Stimulated activated effector memory CD8-positive, alpha-beta T cell treated with anti-CD3 and anti-CD28 coated beads, Interleukin-12 subunit alpha, Interleukin-12 subunit beta, amount 100 ng/mL, for 72 hours (primary cell): ENCODE measurements at places on chromosomes 7 and 10.
A peak's percentile ranks its signal among the peaks of the same experiment; 100 is the strongest.

- DNase-seq, result no peak
Observed at GRCh38 chr7:29139191-29139590, 7.1 kb downstream of the CPVL start.

DNA sequence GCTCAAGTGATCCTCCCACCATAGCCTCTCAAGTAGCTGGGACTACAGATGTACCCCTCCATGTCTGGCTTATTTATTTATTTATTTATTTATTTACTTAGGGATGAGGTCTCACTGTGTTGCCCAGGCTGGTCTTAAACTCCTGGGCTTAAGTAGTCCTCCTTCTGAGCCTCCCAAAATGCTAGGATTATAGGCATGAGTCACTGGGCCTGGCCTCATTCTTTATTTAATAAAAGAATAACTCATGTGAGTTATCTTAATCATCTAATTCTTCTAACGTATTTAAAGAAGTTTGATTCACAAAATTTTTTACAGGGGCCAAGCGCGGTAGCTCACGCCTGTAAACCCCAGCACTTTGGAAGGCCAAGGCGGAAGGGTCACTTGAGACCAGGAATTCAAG lies 8.0 kb upstream of the SLC26A4 start:
- no peak for DNase-seq

DNA sequence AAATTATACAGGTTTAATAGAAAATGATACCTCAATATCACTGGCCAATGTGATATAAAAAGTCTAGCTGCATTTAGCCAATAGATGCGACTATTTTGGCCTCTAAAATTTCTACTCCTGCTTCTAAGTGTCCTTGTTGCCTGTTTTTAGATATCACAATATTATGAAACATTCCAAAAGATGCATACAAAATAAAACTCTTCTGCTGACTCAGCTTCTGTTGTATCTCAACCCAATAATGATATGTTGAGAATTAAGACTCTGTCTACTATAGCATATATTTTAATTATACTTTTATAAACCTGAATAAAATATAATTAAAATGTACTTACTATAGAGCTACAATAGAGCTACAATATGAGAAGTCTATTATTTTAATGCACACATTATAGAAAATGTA lies 661.0 kb upstream of the TEX47 start:
- no peak for DNase-seq

DNA sequence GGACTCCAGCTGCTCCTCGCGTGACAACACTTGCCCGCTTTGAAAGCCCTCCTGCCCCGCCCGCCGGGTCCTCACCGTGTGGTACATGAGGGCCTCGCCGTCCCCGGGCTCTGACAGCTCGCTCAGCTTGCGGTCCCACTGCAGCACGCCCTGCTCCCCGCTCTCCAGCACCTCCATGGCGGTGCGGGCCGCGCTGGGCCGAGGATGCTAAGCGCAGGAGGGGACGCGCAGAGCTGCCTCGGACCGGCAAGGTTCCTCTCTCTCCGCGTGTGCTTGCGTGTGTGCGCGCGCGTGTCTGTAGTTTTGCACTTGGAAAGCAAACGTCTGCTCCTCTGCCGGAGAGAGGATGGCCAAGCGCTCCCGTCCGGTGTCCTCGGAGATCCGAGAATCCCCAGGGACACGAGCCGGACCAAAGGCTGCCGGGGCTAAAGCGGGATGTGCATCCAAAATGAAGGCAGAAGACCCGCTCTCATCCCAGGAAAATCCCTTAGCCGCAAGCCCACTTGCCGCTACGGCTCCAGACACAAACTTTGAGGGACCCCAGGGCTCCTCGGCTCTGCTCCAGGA lies at the start of gene CREB3L2:
Gene CREB3L2 (minus strand): TSS at position 558 of the 567 bp plus-strand sequence. CDS start 381 bp downstream, at position 177.
- peak; percentile 83 for DNase-seq

DNA sequence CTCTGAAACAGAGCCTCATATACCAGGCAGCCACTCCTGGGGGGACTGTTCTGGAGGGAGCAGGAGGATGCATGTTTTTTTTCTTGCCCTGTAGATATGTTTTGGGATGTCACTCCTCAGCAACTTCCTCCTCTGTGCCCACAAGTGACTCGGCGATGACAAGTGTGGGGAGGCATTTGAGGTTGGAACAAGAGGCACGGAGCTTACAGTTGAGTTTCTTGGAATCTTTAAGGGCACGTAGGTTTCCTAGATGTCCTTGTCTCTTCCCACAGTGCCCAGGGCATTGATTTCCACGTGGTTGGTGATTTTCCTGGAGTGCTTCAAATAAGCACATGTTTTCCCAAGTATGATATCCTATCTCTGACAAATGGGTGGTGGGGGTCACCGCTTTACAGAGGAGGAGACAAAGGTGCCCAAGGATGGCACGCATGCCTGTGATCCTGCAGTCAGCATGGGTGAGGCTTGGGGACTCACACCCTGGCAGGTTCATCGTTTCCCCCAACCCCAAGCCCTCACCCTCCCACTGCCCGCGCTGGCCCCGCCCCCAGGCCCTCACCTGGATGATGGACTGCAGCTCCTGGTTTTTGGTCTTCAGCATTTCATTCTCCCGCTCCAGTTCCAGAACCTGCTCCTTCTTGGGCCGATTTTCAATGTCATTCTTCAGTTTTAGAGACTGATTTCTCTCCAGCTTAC lies 95.2 kb upstream of the GNA12 start:
- DNase-seq, result no peak

- DNase-seq, result no peak
Observed at GRCh38 chr7:114589436-114589835, 174.8 kb downstream of the FOXP2 start.

GRCh38 chr10:63465293-63466143 lies at the start of gene JMJD1C:
JMJD1C (minus strand) TSS chr10:63465977; CDS start chr10:63465662, 315 bp downstream.
- peak; percentile 81 for DNase-seq

- DNase-seq, result no peak
Observed at GRCh38 chr10:28925121-28925663, 247.9 kb downstream of the BAMBI start.

GRCh38 chr10:13100349-13101294 lies 659 bp downstream of the OPTN start:
- peak; percentile 18 for DNase-seq

- DNase-seq, result no peak
Observed at GRCh38 chr10:131315344-131315743, 3.8 kb upstream of the TCERG1L start.

DNA sequence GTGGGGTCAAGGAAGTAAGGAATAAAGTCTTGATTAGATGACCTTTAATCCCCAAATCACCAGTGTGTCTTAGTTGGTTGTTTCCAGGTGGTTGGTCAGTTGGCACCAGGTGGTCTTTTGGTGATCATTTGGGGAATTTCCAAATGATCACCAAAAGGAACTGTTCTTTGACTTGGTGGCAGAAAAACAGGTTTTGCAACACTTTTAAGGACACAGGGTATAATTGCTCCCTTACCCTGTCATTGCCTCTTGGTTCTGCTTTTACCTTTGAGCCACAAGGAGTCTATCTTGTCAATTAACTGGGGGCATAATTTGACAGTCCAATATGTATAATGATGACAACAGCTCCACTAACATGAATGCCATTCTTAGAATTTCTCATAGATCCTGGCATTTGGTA lies 104.2 kb downstream of the ADK start:
- DNase-seq, result no peak

- DNase-seq, result peak; percentile 12
Observed at GRCh38 chr10:126459032-126459831, 71.0 kb upstream of the ADAM12 start.

- no peak for DNase-seq
Observed at GRCh38 chr7:68180761-68181160, 1184.1 kb downstream of the TYW1 start.

- no peak for DNase-seq
Observed at GRCh38 chr10:3774018-3774813, 10.8 kb downstream of the KLF6 start.

DNA sequence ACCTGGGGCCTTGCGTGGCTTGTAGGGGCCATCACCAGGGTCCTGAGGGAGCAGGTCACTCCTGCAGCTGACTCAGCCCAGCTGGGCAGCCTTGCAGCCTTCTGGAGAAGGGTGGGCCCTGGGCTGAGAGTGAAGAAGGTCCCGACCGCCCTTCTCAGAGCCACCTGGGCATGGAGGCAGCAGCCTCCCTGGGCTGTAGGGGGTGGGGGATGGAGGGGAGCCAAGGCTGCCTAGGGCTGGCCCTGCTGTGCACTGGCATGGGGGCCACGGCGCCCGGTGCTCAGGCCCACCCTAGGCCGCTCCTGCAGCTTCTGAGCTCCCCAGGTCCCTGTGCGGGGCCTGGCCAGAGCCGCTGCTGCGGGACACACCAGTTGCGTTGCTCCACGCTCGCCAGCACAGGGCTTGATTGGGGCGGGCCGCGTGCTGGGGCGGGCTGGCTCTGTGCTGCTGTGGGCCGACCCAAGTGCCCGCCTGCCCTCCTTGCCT lies 63.6 kb upstream of the NKX6-2 start:
- no peak for DNase-seq

GRCh38 chr7:123602648-123603047 lies 1.0 kb downstream of the ASB15 start:
- DNase-seq, result no peak

DNA sequence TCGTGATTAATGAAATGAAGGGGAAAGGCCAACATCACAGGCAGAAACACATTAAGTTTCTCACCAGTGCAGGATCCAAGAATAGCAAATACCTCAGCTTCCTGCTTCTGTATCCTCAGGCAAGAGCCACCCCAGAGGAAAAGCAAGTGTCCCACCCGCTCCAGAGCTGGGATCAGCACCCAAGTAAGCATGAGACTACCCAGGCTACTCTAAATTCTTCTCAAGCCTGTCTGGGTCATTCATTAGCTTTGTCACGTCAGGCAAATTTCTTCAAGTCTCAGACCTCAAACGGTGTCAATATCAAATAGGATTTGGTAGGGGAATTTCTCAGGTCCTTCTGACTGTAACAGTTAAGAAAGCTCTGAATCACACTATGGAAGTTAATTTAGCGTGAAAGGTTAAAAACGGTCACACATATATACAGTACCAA lies 59.0 kb downstream of the GNA12 start:
- no peak for DNase-seq

DNA sequence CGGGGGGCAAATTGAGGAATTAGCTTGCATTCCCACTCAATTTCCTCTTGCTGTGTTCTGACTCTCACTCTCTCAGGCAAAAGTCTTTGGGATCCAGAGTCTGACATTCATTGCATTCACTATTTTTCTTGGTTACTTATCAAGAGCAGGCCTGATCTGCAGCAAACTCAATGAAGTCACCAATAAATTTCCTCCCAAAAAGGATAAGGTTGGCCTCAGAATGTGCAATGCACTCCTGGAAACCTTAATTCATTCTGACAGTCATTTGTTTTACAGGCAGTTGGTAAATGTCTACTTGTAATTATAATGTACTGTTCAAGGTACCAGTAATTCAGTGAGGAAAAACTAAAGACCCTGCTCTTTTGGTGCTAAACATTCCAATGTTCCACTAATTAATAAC lies 6.3 kb upstream of the DGKI start:
- no peak for DNase-seq

DNA sequence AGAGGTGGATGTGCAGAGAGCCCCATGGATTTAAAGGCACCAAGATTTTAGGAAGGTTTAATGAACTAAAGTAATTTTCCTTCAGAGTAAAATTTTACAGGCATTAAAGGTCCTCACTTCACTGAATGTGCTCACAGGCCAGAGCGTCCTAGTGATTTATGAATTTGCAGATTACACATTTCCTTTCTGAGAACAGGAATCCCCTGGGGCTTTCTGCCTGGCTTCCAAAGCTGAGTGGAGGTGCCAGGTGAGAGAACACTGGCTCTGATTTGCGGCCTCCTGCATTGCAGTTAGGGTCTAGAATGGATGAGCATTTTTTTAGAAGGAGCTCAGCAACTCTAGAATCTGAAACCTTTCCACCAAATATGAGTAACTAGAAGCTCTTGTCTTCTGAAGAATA lies 194.3 kb downstream of the SORCS3 start:
- no peak for DNase-seq

- no peak for DNase-seq
Observed at GRCh38 chr7:94557215-94557614, 47.6 kb downstream of the CASD1 start.

- no peak for DNase-seq
Observed at GRCh38 chr10:19843487-19843886, 27.3 kb downstream of the PLXDC2 start.

- DNase-seq, result no peak
Observed at GRCh38 chr7:76047305-76047810, 442 bp downstream of the STYXL1 start.

- DNase-seq, result no peak
Observed at GRCh38 chr10:49300140-49300974, 1.4 kb downstream of the C10orf71 start.

GRCh38 chr7:86653919-86654659 lies 10.4 kb downstream of the GRM3 start:
- DNase-seq, result no peak

DNA sequence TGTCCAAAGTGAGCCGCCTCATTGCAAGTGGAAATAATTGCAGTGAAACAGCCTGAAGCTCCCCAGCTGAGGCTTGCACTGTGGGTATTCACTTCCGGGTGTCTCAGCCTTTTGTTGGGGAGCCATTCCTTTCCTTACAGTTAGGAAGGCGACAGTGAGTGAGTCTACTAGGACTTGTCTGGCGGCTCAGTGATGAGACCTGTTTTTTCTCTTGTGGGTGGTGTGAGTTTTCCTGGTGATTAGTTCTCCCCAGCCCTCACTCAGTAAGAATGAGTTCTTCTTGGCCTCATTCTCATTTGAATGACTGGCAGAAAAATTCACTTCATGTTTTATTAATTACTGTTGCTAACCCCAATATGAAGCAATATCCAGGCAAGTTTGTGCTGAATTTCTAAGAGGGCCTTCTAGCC lies 2.6 kb downstream of the PGAM1 start:
- no peak for DNase-seq

DNA sequence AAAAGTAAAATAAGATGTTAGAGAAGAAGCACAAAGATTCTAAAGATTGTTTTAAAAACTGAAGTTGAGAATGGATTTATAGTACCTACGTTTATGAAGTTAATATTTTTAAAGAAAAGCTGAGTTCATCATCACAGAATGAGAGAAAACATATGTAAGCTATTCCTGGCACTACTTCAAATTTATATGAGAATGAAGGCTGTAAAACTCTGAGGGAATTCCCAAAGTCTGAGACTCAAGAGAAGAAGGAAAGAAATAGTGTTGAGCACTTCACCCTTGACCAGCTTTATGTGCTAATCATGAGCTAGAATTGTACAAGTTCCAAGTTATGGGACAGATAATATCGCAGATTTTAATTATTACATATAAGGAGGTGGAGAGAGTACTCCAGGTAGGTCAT lies 323.7 kb upstream of the GNAI1 start:
- no peak for DNase-seq

GRCh38 chr10:95480102-95480900 lies 80.9 kb downstream of the SORBS1 start:
- no peak for DNase-seq

GRCh38 chr7:43164757-43165156 lies 52.3 kb downstream of the HECW1 start:
- no peak for DNase-seq

- DNase-seq, result no peak
Observed at GRCh38 chr7:39248041-39248691, 270.5 kb downstream of the POU6F2 start.

- DNase-seq, result no peak
Observed at GRCh38 chr7:55537458-55537990, 34.8 kb downstream of the VOPP1 start.

DNA sequence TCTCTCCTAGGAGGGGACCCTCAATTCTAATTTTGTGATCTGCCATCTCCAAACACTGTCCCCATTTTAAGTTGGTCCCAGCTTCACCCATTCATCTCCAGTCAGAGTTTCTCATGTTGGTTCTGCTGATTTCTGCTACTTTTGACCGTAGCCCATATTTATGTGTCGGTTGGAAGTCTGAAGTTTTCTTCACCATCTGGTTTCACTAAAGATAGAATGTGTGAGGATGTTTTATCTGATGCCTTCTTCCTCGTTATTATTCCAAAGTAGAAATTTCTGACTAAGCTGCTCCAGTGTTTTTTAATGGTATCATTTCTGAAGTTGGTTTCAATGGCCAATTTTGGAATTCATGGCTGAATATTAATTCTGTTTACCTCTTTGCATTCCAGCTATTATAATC lies 21.3 kb upstream of the IFIT2 start:
- DNase-seq, result no peak
